ENCODE measurements at places on chromosomes 6 and 20.

GRCh38 chr20:50861012-50861411 lies 66.2 kb downstream of the BCAS4 start:
- DNase-seq: no peak

- no peak for DNase-seq
These were observed 14.3 kb upstream of the EPM2A start for GRCh38 chr6:145749632-145750031.

- no peak for DNase-seq
These were observed 637 bp downstream of the TRPC4AP start for GRCh38 chr20:35091816-35092523.

- DNase-seq: no peak
These were observed 42.5 kb upstream of the CD83 start for GRCh38 chr6:14075095-14075503.

GRCh38 chr6:27861276-27861840 lies 50.8 kb downstream of the OR2B2 start:
- no peak for DNase-seq

GRCh38 chr20:59512651-59513050 lies 91.7 kb upstream of the PHACTR3 start:
- DNase-seq: no peak

GRCh38 chr20:63059684-63060056 lies 52.9 kb upstream of the BHLHE23 start:
- no peak for DNase-seq

DNA sequence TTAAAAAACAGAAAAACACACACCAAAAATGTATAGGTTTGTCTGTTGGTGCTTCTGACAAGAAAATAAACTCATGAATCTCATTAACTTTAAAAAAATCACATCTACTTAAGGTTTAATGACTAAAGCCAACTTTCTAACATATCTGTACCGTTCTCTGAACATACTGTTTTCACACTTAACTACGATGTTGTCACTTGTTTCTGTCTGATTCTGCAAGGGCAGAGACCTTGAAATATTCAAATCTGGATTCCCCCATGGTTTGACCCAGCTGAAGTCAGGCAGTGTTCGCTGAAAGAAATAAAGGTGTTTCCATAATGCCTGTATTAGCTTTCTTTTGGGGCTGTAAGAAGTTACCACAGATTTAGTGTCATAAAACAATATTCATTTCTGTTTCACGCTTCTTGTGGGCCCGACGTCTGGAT lies 2.7 kb upstream of the ASXL1 start:
- DNase-seq: no peak

GRCh38 chr20:53335555-53335954 lies 258.1 kb downstream of the ZNF217 start:
- no peak for DNase-seq

DNA sequence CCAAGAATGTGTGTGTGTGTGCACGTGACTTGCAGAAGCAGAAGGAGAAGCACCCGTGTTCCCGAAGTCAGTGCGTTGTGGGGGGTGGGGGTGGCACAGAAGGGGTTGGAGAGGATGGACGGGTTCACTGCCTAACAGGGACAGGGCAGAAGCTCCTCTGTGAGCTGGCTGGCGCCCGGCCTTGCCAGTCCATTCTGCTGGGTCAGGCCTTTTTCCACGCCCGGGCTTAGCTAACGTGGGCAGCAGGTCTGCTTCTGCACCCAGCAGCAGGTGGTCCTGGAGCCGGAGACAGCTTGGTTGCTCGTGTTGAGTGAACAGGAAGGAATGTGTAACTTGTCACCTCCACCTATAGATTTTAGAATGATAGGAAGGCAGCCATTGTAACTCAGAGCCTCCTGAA lies 374.4 kb downstream of the CDH4 start:
- no peak for DNase-seq

DNA sequence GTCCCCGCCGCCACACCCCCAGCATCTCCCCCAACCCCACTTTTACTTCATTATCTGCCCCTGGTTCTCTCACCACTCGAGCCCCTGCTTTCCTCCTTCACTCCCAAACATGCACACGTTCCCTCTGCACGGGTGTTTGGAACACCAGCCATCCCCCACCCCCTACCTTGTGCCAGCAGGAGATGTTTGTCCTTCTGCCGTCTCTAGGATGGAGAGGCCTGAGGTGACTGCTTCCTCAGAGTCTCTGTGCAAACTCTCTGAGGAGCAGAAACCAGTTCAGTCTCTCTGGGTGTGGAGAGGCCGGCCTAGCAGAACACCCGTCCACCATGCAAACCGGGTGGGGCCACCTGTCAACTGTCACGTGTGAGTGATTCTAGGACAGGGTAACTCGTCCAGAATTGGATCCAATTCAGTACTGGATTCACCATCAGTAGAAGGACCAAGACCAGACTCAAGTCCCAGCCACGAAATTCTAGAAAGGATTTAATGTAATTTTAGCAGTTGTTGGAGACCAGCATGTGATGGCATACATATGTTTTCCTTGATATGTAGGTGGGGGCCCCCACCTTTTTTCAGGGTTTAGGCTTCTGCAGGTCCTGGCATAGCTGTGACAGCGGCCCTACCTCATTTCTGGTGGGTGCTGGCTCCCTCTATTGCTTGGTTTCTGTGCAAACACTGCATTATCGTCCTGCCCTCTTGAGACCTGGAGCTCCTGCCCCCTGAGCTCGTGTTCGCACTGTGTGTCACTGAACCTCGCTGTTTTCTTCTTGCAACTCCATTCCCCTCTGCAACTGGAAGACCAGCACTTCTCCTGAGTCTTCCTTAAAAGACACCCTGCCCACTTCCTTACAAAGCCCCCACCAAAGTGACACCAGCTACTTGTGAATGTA lies at the start of gene RAET1E:
RAET1E (minus strand) TSS at position 259 of the 890 bp plus-strand sequence. CDS start 7,212 bp downstream, outside the sequence.
- no peak for DNase-seq

DNA sequence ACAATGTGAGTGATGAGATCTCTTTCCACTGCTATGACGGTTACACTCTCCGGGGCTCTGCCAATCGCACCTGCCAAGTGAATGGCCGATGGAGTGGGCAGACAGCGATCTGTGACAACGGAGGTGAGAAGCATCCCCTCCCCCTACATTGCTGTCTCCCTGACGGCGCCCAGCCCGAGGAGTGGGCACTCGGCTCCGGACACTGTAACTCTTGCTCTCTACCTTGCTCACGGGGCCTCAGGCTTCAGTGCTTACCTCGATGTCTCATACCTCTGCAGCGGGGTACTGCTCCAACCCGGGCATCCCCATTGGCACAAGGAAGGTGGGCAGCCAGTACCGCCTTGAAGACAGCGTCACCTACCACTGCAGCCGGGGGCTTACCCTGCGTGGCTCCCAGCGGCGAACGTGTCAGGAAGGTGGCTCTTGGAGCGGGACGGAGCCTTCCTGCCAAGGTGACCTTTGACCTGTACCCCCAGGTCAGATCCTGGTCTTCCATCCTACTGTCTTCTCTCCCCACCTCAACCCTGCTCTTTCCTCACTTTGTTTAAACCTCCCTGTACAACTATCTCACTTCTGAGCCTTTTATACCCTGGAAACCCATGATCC lies 1.3 kb downstream of the CFB start:
- no peak for DNase-seq

- no peak for DNase-seq
These were observed 33.8 kb upstream of the E2F3 start for GRCh38 chr6:20367743-20368485.

DNA sequence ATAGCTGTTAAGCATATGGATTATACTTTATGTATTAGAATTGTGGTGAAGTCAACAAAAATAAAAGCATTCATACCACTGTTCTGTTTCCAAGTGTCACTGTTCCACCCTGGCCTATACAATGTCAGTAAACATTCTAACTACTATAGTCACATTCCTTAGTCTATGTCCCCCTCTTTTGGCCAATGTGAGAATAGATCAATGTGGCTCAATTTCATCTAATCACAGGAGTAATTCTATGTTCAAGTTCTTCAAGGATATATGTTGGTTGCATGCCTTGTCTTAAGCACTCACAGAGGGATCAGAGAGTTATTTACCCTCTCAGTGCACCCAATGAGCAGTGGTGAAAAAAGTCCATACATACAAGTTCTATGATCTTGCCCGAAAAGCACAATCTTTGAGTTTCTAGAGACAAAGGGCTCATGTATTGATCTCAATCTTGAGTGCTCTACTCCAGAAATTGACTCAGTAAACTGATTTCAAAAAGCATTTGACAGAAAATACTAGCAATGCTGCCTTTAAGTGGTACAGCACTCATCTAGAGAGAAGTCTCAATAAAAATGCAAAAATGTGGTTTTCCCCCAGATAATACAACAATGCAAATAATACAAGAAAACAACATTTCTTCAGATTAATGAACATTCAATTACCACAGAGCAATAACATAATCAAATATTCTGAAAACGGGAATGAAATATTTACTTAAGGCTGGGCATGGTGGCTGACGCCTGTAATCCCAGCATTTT lies 16.5 kb downstream of the SMLR1 start:
- no peak for DNase-seq

DNA sequence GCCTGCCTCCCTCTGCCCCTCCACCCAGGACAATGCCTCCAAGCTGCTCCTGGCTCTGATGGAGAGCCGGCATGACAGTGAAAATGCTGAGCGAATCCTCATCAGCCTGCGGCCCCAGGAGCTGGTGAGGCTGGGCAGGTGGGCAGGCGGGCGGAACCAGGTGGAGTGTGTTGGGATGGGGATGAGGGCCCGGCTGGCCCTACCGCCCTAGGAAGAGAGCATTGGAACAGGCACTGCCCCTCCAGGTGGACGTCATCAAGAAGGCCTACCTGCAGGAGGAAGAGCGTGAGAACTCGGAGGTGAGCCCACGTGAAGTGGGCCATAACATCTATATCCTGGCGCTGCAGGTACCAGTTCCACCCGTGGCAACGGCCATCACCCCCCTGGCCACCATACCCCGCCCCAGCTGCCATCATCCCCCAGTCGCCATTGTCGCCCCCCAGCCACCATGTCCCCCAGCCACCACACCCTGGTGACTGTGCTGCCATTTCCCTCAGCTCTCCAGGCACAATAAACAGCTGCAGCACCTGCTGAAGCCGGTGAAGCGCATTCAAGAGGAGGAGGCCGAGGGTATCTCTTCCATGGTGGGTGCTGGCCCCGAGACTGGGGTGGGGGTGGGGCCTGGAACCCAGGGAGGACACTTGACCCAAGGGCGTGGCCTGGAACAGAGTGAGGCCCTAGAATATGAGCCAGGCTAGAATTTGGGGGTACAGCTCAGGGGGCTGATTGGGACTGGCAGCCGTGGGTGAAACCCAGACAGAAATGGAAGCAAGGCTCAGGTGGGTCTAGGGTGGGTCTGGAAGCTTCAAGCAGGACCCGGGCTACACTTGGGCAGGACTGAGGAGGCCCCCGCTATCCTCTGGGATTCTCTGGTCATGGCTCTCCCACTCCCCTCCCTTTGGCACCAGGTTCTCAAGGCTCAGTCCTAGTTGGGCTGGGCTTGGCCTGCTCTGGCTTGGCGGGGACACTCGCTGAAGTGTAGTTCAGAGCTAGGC lies 24.2 kb downstream of the UQCC2 start:
- DNase-seq: no peak

DNA sequence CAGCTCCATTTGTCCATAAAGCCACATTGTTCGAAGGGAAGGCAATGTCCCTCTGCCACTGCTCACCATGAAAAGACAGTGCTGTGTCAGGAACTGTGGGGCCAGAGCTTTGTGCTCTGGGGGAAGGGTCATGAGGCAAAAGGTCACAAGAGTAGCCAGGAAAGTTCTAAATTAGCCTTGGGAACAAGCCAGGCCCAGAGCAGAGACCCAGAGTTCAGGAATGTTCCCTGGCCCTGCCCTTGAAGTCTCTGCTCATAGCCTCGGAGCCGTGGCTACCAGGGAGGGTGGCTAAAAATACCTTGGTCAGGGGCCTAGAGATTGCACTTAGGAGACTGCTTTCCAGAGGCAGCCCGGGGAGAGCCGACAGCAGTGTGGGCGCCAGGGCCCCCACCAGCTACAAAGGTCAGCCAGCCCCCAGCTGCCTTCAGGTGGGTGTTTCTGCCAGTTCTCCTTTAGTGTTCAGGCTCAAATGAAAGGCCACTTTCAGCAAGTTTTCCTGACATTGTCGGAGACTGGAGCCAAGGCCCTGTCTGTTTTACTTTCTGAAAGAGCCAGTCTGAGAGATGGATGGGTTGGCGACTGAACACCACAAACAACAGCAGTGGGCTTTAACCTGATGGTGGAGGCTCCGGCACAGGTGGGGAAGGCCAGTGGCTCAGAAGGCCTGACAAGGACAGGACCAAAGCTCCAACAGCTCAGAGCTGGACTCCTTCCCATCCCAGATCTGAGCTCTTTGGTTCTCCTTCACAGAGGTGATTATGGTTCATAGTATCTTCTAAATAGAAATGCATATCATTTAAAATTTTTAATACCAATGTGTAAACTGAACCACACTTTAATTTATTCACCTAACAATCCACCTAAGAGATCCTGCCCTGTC lies 76.2 kb downstream of the CDH26 start:
- DNase-seq: no peak

DNA sequence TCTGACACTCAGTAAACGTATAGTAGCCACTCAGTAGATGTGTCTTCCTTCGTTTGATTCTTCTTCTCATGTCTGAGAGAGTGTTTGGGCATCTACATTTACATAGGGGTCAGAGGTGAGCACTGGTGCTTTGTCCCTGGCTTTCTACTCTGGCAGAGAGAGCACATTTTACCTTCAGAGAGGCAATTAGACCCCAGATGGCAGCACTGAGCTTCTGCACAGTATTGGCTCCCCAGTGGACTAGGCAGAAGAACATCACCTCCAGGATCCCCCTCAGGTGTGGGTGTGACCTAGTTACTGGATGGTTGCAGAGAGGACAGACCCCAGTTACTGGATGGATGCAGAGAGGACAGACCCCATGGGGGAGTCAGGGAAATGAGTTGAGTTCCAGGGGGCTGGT lies 327.2 kb downstream of the DHX35 start:
- no peak for DNase-seq

- no peak for DNase-seq
These were observed 37.0 kb downstream of the RNF217 start for GRCh38 chr6:124999105-124999764.

- DNase-seq: no peak
These were observed 60.4 kb upstream of the RSPO3 start for GRCh38 chr6:127058027-127058426.

- DNase-seq: peak; percentile 66
These were observed 152.3 kb upstream of the BEND6 start for GRCh38 chr6:56802584-56802983.

DNA sequence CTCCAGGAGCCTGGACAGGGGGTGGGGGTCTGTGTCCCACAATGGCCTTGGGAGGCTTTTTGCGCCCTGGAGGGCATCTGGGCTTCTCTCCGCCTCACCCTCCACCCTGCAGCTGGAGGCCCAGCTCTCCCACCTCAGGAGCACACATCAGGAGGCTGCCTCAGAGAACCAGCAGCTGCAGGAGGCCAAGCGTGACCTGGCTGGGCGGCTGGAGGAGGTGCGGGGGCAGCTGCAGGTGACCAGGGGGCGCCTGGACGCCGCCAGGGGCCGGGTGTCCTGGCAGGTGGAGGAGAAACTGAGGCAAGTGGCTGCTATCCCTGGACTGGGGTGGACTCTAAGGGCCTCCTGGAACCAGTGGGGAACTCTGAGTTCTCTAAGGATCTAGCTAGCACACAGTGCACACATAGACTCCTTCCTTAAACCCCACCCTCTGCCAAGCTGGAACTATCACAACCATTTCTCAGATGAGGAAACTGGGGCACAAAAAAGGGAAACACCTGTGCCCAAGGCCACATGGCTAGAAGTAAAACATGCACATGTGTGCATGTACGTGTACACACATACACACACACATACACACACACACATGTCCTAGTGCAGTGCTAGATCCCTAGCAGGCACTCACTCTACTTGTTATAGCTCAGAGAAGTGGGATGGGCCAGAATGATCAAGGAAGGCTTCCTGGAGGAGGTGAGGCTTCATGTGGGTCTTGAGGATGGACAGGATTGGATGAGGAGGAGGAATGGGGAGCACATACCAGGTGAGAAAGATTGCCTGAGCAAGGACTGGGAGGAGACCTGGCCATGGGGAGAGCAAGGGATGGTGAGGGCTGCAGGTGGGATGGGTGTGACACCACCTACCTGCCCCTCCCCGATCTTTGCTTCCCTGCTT lies 22.9 kb downstream of the RAB44 start:
- no peak for DNase-seq

All from NCI-H446 treated with DMSO at 0.1 percent for 48 hours (cell line).